Cardiac muscle cell (in vitro differentiated cells and primary cell): ENCODE measurements at places on chromosomes 2 and 18. TPM values are rescaled to one million over a fixed set of nuclear protein-coding genes. Genes with fewer than 3 reads are reported as not detected.

GRCh38 chr2:8855010-8855409 lies 17.6 kb upstream of the KIDINS220 start:
- DNase-seq: no peak

DNA sequence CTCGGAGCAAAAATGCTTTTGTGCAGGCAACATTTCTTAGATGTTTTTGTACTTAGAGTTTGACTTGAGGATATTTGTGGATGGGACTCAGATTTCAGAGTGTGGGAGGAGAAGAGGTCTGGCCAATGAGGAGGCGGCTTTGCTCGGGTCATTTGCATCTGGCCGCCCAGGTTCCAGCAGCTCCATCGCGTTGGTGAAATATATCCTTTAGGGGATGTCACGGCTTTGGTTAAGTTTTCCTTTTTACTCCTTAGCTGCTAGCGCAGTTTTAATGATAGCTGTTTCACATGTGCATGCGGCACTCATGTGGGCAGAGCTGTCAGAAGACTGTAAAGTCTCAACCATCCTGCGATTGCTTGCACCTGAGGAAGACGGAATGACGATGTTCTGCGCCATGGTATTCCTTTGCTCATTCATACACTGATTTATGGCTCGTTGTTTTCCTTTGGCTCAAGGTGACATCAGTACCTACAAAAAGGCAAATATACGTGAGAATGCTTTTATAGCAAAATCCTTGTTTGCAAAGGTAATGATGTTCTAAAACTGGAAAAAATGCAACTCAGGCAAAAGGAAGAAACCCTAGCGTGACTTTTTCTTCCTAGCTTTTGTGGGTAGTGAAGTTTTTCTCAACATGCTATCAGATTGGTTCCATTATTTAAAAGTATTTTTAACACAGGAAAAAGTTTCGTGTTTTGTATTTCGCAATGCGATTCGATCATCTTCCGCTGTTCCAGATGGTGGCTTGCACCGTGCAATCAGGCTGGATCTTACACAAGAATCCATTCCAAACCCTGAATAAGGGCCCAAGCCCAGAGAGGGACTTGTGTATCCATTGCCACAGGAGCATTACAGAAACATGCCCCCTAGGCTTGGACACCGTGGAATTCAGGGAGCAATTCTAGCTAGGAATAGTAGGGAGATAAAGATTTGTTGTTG lies 70.5 kb upstream of the ZNF516 start:
- peak; percentile 83 for DNase-seq

DNA sequence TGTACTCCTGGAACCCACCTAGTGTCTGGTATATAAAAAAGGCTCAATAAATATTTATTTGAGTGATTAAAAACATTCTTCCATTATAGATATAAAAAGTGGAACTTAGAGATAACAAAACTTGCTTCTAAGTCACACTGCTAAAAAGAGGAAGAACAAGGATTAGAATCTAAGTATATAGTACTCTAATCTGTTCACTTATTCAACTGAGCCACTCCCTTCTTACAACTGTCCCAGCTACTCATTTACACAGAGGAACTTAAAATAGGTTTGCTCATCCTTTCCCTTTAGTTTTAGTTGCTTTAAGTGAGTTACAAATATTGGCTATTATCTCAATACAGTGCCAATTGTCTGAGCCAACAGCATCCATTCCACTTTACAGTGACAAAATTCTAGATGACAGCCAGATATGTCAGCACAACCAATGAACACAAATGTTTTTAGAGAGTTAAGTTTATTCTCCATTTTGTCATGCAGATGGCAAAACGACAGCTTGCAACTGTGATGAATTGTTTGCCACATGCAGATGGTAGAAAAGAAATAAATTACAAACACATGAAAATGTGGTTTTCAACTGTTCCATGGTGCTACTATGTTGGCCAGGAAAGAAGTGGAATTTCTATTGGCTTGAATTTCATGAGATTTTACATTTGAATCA lies 280.7 kb upstream of the ZC3H15 start:
- no peak for DNase-seq

- no peak for DNase-seq
Observed at GRCh38 chr2:133518700-133519344, 49.4 kb downstream of the NCKAP5 start.

DNA sequence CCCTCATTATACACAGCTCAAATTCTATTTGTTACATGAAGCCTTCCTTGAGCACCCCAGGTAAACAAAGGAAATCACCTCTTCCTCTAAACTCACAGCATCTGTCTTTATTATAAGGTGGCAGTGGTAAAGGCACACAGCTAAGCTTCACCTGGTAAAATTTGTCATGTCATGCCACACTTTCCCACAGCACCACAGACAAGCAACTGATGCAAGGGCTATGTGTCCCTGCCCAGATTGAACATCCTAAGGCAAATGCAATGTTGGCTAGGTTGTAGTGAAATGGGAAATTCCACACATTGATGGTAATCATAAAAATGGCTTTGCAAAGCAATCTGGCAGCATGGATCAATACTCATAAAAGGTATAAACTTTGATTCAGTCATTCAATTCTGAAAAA lies 18.9 kb downstream of the LDAH start:
- no peak for DNase-seq

DNA sequence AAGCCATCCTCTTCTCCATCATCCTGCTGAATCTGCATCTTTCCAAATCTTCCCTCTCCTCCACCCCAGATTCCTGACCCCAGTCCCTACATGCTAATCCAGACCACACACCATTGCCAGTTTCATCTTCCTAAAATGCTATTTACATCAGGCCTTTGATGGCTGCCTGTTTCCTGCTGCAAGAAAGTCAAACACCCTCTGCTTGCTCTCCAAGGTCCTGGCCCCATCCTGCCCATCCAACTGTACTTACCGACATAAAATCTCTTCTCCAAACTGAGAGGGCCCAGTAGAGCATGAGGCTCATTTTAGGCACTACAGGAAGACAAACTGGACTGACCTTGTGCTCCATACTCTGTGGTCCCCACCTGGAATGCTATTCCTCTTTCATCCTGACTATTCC lies 19.0 kb downstream of the ALK start:
- peak; percentile 40 for DNase-seq

DNA sequence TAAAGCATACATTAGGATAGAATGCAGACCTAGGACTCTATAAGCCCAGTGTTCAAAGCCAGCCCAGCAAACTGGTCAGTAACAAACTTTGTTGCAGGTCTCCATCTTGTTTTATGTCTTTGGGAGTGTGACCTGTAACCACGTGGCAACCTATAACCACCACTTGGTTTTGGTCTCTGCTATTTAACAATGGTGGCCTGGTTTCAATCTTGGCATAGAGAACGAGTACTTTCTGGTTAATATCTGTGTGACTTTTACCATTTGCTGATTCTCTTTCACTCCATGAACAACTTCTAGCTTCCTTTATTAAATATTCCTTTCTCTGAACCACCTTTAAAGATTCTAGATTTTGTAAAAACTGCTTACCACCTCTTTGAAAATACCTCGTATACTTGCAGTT lies 118.5 kb downstream of the KCNS3 start:
- no peak for DNase-seq

GRCh38 chr2:45761635-45762034 lies 110.2 kb downstream of the PRKCE start:
- DNase-seq: no peak

DNA sequence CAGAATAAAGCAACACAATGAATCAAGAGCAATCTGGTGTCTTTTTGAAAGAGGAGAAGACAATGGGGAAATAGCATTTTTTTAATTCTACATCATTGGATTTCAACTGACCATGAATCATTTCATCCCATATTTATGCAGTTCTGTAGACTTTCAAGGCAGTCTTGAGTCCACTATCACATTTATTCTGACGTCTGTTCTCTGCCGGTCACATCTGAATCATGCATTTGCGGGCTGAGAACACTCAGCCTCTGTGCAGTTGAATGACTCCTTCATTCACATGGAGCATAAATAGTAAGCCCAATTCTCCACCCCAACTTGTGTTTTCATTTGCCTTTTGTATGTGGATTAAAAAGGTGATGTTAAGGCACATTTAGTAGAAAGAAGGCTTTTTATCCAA lies 128.2 kb downstream of the AKAIN1 start:
- no peak for DNase-seq

DNA sequence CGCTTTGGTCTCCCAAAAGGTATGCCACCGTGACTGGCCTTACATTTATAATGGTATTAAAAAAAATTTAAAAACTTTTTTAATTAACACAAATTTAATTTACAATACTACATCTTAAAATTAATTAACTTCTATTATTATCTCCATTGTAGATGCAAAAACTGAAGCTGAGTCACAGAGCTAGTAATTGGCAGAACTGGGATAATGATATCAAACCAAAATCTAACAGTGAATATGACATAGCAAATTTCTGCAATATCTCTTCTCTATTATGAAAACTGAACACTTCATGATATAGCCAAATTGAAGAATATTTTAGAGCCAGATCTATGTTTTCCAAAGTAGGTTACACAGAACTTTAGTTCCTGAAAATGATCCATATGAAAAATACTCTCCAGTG lies 66.4 kb upstream of the CHAC2 start:
- DNase-seq: no peak

- peak; percentile 72 for DNase-seq
Observed at GRCh38 chr2:173644146-173644545, 289.5 kb downstream of the CDCA7 start.

DNA sequence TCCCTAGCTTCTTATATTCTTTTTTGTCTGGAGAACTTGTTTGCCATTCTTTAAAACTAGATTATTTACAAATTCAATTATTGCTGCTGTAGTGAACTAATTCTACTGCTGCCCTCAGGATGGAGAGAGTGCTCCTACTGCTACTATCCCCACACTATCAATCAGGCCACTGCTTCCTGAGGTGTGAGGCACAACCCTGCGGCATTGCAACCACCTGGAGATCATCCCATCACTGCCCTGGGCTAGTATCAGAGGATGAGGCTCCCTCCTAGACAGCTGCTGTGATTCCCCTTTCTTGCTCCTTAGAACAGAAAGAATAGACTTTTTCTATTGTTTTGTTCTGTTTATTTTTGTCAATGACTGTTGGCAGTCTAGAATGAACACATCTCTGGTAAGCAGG lies 146.6 kb downstream of the CDH19 start:
- DNase-seq: no peak

- no peak for DNase-seq
Observed at GRCh38 chr2:190408538-190409271, 550 bp downstream of the MFSD6 start.

- no peak for DNase-seq
Observed at GRCh38 chr2:216224388-216224787, 115.2 kb downstream of the XRCC5 start.

GRCh38 chr2:28219758-28220368 lies 172.8 kb upstream of the FOSL2 start:
- no peak for DNase-seq

GRCh38 chr2:228689053-228689452 lies 507.6 kb upstream of the SPHKAP start:
- DNase-seq: peak; percentile 70

CACNB4 gene
- polyA plus RNA-seq: 0.18 and 0.59 TPM in 2 replicates

ST6GAL2 gene
- 0.46 TPM in 1 of 2 replicates, not detected in the other for polyA plus RNA-seq

RTP5 gene
- not detected in 2 replicates for polyA plus RNA-seq

ERMN gene
- not detected in 2 replicates for polyA plus RNA-seq

TXNDC9 gene
- 29.9 and 40.0 TPM in 2 replicates for polyA plus RNA-seq

SULT1C2 gene
- 1.1 and 1.6 TPM in 2 replicates for polyA plus RNA-seq

ERFE gene
- 0.60 and 2.0 TPM in 2 replicates for polyA plus RNA-seq

ANKRD62 gene
- polyA plus RNA-seq: not detected in 2 replicates

IL36A gene
- not detected in 2 replicates for polyA plus RNA-seq

CAVIN2 gene
- 0.87 and 1.0 TPM in 2 replicates for polyA plus RNA-seq

CFAP65 gene
- polyA plus RNA-seq: 0.12 and 0.45 TPM in 2 replicates

TUBB8B gene
- polyA plus RNA-seq: not detected in 2 replicates

CFAP53 gene
- 1.0 and 1.6 TPM in 2 replicates for polyA plus RNA-seq
